Stomach (tissue), 19 donors: ENCODE measurements at places on chromosomes 16 and 17. TPM values are rescaled to one million over a fixed set of nuclear protein-coding genes. Genes with fewer than 3 reads are reported as not detected.

The MCRIP2 gene
- polyA plus RNA-seq: 109 TPM

The CALB2 gene
- 0.75 TPM for polyA plus RNA-seq

The CLEC18B gene
- 0.25 TPM for polyA plus RNA-seq

The ACSM2A gene
- 0.08 TPM for polyA plus RNA-seq

The IGSF6 gene
- polyA plus RNA-seq: 0.73 TPM

The SLC52A1 gene
- polyA plus RNA-seq: not detected

GRCh38 chr16:67486805-67487204 is 3.5 kb upstream of the AGRP start:
- DNase-seq: no peak

DNA sequence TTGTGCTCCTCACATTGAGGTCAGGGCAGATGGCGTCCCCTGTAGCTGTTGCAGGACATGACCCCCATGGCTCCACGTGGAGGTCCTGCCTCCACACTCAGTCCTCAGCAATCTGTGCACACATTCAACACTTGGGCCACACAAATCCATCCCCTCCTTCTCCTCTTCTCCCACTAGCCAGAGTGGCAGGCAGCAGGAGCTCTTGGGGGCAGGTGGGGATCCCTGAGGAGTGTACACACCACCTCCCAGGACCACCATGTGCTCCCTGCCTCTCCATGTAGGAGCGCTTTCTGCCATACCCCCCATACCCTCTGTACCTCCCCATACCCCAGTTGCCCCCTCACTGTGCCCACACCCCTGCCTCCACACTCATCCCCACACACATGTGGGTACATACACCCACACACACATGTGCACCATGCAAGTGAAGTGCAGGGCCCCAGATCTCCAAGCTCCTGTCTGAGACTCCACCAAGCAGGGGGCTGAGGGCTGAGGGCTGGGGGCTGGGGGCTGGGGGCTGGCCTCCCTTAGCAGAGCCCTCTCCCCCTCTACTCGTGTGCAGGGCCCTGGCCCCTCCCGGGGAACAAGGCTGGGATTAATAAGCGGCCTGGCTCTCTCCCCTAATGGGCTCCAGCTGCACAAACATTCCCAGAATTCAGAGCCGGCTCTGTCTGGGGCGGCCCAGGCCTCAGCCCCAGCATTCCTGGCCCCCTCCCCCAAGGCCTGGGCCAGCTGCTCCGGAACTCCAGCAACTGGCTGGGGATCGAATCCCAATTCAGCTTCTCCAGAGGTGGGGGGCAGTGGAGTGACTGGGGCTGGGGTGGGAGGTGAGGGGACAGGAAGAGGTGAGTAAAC is 48.2 kb upstream of the MEIOC start:
- DNase-seq: no peak

GRCh38 chr17:53032861-53033271 is 789.9 kb upstream of the KIF2B start:
- no peak for DNase-seq

DNA sequence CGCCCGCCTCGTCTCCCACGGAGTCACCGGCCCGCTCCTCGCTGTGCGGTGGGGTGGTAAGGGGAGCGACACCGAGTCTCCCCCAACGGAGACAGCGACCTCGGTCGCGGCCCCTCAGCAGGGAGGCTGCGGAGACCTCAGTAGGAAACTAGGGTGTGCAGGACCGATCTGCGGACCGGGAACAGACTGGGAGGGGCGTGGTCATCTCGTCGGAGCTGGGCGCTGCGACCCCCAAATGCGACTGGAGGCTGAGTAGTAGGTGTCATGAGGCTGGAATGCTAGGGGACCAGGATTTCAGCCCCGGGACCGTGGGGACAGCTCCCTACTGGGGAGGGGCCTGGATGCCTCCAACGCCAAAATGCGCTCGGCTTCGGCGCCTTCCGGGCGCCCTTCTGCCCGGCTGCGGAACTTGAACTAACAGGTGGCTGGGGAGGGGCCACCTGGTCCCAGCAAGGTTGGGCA is 1.3 kb downstream of the CACNG4 start:
- DNase-seq: no peak

DNA sequence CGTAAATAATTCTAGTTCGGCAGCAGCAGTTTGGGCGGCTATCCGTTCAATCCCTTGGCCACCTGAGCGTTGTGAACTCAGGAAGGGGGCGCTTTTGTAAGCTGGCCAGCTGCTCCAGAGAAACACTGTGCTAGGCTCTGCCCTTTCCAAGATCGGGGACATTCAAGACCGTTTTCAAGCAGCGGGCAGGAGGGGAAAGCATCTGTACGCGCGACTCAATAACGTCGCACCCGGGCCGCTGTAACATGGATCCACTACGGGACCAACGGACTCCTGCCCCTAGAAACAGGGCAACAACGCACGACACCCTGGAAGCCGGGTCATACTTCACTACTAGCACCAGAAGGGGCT is 463 bp downstream of the TOP2A start:
- no peak for DNase-seq

- peak; percentile 73 for DNase-seq
These were observed 121.2 kb downstream of the SNX29 start for GRCh38 chr16:12097523-12098428.

DNA sequence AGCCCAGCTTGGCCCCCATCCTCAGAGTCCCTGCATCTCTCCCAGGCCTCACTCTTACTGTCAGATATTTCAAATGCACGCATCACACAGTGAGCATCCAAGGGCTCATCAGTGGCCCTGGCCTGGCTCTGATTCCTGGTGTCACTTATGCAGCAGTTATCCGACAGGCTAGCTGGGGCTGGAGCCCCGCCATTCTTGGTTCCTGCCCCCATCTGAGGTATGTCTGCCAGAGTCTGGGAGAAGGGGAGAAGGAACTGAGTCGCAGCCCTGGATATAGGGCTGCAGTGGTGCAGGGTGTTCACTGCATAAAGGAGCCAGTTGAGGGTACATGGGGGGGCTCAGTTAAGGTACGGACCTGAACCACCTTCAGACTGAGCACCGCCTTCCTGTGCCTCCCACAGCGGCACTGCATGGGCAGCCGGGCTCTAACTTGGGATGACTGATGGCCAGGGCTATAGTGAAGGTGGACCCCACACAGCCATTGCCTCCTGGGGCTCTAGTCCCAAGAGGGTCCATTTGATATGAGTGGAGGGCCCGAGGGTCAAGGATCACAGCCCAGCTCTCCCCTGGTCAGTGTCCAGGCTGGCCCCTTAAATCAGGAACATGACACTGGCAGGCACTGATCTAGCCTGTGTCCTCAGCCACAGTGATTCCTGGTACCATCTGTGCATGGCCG is 1.8 kb upstream of the RASD1 start:
- DNase-seq: peak; percentile 5

DNA sequence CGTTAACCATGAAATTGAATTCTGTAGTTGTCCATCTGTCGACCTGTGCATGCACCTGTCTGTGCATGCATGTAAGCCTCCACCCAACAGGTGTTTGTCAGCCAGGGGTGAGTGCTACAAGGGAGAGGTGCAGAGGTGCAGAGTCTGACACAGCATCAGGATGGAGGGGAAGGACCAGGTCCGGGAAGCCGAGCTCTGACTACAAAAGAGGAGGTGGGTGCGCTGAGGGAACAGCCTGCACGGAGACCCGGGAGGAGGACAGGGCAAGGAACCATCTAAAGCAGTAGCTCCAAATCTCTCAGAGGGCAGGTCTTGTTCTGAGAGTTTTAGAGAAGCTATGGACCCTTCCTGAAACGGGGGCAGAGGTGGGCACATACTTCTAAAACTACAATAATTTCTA is 54.1 kb downstream of the B9D1 start:
- no peak for DNase-seq

DNA sequence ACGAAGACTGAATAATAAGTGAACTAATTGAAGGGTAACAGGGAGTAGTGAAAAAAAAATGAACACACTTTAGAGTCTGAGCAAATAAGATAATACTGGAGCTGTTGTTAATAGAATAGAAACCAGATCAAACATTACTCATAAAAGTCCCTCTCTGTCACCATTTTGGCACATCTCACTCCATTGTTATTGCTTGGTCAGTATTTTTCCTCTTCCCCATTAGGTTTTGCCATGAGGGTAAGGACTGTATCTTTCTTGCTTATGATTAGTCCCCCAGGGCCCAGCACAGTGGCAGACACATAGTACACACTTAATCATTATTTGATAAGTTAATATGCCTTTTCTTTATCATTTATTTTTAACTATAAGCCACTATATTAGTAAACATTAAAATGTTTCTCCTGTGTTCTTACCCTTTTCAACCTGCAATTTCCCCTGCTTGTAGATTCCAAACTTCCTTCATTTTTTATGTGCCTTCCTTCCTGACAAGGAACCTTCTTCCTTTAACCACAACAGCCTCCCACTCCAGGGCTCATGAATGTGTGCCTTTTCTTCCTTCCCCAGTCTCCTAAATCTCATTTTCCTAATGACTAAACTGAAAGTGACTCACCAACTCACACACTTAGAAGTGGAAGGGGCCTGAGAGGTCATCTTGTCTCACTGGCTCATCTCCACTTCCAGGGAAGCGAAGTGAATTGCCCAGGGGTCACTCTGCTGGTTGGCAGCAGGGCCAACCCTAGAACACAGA is 88.2 kb upstream of the HAS3 start:
- DNase-seq: no peak

DNA sequence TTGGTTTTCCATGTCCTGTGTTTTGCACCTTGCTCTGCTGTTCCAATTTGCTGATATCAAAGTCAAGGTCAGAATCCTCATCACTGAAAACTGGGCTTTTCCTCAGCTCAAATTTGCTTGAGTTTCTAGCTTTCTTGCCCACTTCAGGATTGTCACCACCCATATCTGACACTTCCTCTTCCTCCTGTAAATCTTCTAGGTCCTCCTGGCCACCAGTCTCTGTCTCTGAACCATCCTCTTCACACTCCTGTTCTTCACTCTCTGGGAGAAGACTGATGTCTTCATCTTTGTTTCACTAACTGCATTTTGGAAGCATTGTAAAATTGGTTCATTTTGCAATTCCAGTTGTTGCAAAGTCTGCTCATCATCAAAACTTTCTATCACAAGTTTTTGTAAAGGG is 63.4 kb upstream of the RBL2 start:
- DNase-seq: no peak

- no peak for DNase-seq
These were observed 13.4 kb downstream of the CASC3 start for GRCh38 chr17:40153603-40154236.

DNA sequence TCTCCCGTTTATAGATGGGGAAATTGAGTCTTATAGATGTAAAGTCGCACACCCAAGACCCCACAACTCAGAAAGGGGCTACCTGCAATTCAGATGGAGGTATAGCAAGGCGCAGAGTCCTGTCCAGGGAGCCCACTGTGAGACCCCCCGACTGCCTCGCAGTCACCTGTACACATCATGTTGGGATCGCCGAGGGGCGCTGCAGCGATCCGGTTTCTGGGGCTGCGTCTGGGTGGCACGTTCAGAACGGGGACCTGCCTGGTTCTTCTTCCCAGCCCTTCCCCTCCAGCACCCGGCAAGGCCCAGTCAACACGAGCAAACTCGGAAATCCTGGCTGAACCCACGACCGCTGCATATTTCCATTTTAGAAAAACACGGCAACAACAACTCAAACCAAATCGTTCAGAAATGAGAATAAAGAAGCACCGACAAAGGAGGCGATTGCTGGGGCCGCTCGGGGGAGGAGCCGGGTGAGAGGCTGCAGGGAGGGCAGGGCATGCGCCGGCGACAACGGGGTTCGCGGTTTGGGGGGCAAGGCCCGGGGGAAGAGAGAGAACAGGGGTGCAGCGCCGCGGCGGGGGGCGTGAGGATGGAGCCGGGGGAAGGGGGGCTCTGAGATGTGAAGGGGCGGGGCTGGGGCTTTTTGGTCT is 643 bp downstream of the HSDL1 start:
- peak; percentile 67 for DNase-seq

- peak; percentile 85 for DNase-seq
These were observed 2.3 kb downstream of the METRNL start for GRCh38 chr17:83081684-83082201.

DNA sequence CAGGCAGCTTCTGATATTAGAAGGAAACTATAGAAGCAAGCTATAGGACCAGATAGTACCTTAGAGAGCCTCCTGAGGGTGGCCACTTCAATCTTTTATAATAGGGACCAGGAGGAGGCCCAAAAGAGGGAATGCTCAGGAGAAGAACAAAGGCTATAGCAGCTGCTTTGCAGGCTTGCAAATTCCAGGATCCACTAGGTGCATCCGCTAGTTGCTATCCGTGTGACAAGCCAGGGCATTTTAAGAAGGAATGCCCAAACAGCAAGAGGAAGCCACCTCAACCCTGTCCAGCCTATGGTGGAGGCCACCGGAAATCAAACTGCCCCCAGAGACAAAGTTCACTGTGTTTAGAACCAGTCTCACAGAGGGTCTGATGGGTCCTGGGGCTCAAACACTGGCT is 192.6 kb upstream of the KIF2B start:
- no peak for DNase-seq

DNA sequence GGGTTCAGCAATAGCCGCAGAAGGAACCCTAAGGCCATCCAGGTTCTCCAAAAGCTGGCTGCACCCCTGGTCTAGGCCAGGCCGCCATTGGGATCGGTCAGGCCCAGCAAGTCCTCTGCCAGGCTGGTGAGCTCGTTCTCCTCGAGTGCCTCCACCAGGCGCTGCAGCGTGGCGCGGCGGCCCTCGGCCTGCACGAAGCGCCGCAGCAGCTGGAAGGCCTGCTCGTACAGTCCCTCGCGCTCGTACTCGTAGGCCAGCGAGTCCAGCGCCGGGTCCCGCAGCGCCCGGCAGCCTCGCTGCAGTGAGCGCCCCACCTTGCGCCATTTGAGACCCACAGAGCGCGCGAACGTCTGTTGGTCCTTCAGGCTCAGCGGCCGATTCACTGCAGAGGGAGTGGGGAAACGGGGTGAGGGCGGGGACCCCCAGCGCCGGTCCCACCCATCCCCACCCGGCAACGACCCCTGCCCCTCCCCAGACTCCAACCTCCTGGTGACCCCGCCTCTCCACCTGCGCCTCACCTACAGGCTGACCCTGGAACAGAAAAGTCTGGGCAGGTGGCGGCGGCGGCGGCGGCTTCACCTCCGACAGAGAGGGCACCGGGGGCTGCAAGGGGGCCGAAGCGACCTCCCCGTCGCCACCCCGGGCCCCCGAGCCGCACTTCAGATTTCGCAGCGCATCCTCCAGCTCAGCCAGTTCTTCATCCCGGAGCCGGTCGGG is 3.9 kb upstream of the B3GNT9 start:
- no peak for DNase-seq

GRCh38 chr17:35368081-35368830 is 5.2 kb downstream of the SLFN11 start:
- DNase-seq: no peak

DNA sequence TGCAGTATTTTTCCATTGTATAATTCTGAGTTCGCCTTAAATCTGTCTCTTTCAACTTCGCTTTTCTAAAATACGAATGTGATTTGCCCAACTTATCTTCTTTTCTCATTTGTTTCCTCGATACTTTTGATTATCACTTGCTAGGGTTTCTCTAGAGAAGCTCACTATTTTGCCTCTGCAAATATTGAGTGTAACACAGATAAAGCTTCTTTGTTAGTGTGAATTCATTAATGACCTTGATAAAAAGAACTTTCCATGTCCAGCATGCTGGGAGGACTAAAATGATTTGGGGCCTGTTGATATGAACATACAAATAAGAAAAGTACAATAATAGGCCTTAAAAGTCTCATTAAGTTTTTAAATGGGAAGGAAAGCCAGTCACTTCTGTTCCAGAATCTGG is 303.3 kb downstream of the MAP2K6 start:
- DNase-seq: no peak
